ENCODE measurements at places on chromosomes 4 and X. TPM values are rescaled to one million over a fixed set of nuclear protein-coding genes. Genes with fewer than 3 reads are reported as not detected.

DNA sequence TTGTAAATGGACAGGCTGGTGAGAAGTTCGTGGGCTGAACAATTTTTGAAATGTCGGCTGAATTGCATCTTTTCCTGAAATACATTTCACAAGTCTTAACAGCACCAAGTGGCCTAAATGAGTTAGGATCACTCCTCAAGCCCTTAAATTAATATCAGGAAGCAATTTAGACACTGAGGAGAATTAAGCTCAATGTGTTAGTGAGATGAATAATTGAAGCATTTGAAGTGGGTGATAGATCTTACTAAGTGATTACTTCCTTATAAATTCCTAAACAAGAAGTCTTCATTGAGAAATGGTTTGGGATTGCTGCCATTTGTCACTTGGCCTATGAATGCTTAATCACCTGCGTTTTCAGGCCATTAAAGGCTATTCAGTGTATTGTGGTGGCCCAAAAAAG, 116.8 kb downstream of the NAA11 start:
- DNase-seq, result no peak

GRCh38 chr4:112340023-112340422, 42.9 kb downstream of the ALPK1 start:
- no peak for DNase-seq

DNA sequence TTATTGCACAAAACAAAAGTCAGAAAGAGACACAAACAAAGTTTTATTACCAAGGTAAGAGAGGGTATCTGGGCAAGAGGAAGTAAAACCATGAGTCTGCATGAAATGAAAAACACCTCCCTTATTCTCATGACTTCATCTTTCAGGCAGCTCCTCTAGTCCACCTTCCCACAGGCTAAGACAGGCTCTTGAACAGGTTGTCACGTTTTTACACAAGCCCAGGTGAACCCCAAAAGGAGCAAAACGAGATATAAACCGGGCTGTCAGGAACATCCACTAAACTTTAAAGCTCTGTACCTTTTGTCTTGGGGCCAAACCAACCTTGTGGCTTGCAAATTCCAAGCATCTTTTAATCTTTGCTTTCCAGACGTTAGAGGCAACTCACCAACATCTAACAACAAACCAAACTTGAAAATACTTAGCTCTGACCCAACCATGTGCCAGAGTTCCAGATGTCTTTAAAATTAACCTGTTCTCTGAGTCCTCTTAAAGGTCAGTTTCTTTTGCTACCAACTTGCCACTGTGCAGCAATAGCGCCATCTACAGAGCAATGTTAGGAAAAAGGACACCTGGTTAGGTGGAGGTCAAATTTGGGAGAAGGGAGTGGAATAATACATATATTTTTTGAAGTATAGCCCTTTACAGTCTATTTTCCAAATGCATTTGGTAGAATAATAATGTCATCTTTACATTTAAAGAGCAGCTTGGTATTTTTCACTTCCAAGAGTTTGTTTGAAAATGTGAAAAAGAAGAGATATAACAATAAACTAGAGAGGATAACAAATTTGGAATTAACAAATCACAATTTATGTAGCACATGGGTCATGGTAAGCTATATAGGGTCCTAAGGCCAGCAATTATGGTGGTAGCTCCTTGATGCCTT, 73.1 kb downstream of the QRFPR start:
- no peak for DNase-seq

DNA sequence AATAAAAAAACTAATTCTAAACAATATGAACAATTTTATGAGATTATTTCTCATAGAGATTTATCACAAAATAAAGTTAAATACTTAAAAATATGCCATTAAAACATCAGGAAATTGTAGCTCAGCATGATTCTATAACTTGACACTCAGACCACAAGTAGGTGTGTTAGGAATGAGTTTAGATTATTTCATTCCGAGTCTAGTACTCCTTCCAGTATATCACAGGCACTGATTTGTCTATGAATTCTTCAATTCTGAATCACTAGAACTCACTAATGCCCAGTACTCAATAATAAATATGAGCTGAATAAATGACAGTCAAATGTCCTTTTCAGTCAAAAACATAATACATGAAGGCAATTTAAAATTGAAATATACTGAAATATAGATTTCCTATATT, 22.2 kb downstream of the BOD1L1 start:
- no peak for DNase-seq

- no peak for DNase-seq
Observed at GRCh38 chr4:139278912-139279759, 889 bp downstream of the MGARP start.

LUZP4 gene
- total RNA-seq, result not detected

FRMD7 gene
- total RNA-seq, result not detected

Data from tibial nerve (tissue), 4 donors.